ENCODE measurements at places on chromosomes 2 and 18.
A peak's percentile ranks its signal among the peaks of the same experiment; 100 is the strongest.

DNA sequence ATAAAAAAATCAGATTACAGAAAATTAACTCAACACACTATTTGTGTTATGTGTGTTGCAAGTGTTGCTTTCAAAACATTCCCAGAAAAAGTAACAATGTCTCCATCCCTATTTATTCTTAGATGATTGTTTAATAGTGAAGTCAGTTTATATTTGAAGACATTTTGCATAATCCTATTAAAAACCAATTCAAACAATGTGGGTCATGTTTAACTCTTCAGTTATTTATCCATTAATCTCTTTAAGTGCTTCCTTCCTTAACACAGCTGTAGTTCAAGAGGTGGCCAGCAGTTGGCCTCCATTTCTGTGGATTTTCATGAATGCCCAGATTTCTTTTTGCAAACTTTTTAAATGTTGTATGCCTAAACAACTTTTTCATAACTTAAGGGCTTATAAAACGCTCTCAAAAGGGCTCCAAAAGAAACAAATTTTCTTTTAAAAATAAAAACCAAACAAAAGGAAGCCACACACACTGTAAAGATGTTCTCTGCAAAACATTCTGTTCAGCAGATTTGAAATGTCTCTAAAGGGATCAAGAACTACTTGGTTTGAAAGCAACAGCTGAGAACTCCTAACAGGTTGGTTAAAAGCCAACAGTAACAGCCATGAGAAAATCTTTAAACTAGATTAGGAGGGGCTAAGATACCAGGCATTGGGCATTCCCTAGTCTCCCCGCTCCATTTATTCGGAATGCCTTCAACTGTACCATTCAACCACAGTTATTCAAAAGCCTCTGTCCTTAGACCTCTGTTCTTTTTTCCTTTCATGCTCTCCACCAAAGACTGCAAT lies 71.5 kb downstream of the THADA start:
- DNase-seq, result peak; percentile 40

DNA sequence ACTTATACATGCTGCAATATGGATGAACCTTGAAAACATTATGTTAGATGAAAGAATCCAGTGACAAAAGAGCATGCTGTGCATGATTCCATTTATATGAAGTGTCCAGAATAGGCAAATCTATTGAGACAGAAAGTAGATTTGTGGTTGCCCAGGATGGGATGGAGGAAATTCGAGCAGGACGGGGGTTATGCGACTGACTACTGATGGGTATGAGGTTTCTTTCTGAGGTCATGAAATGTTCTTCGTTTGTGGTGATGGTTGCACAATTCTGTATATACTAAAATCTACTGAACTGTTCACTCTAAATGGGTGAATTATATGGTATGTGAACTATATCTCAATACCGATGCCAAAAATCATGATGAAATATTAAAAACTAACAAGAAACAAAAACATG lies 18.9 kb upstream of the MTERF4 start:
- no peak for DNase-seq

DNA sequence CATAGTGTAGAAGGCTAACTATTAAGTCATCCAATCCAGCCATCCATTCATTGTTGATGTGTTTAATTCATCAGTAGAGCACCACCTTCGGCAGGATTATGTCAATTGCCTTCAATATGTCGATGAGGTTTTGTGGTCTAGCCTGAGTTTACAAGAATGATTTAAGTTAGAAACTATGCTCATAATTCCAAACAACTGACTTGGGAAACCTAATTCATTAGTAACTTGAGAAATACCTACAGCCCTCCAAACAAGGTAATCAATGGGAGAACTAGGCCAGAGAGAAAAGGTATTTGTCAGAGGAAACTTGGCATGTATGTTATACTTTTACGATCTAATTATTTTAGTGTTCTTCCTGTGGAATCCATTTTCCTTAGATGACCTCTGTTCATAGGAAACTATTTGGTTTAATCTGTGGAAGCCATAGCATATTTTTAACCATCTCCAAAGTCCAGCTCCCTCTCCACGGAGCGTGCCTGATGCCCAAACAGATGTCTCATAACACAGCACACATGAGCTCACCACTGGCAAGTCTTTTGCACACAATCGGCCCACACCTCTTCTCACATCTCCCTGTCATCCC lies 148.5 kb downstream of the GFPT1 start:
- DNase-seq, result no peak

GRCh38 chr2:46569766-46570165 lies 90.4 kb downstream of the TMEM247 start:
- DNase-seq, result no peak

- DNase-seq, result no peak
Observed at GRCh38 chr2:21676041-21676440, 552.3 kb downstream of the TDRD15 start.

- peak; percentile 55 for DNase-seq
Observed at GRCh38 chr2:137865954-137866540, 98.2 kb upstream of the HNMT start.
